ENCODE measurements at places on chromosomes 5 and 9.

DNA sequence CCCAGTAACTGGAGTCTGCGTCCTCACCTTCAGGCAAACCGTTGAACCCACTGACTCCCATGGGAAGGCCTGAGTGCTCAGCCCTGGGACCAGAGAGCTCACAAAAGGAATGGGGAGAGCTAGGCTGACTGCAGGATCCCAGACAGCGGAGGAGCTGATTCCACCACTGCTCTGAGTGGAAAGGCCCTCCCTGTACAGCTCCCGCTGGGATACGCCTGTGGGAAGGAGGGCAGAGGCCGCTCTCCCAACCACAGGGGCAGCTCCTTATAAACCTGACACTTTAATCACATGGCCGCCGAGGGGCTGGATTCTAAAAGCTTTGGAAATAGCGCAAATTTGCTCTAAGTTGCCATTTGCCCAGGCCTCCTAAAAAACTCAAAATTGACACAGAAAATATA is 37.1 kb downstream of the DBH start:
- no peak for DNase-seq

DNA sequence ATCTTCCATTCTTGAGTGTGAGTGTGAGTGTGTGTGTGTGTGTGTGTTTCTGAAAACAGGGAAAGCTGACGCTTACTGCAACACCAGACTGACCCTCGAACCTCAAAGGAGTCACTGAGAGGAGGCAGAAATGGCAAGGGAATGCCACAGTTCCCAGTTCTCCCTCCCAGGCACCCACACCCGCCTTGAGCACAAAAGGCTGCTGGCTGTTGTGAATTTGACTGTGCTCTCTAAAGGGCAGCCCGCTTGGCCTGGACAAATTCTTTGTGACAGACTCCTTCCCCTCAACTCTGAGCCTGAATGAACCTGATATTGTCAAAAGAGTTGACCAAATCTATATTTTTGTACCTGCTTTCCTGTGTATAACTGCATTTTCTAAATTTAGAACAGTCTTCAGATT is 245.7 kb upstream of the IRX2 start:
- no peak for DNase-seq

GRCh38 chr5:132489051-132489770 is 1.4 kb downstream of the IRF1 start:
- no peak for DNase-seq

GRCh38 chr5:6787941-6788340 is 74.7 kb downstream of the TENT4A start:
- no peak for DNase-seq

GRCh38 chr5:18984559-18985080 is 1003.4 kb downstream of the CDH18 start:
- no peak for DNase-seq

DNA sequence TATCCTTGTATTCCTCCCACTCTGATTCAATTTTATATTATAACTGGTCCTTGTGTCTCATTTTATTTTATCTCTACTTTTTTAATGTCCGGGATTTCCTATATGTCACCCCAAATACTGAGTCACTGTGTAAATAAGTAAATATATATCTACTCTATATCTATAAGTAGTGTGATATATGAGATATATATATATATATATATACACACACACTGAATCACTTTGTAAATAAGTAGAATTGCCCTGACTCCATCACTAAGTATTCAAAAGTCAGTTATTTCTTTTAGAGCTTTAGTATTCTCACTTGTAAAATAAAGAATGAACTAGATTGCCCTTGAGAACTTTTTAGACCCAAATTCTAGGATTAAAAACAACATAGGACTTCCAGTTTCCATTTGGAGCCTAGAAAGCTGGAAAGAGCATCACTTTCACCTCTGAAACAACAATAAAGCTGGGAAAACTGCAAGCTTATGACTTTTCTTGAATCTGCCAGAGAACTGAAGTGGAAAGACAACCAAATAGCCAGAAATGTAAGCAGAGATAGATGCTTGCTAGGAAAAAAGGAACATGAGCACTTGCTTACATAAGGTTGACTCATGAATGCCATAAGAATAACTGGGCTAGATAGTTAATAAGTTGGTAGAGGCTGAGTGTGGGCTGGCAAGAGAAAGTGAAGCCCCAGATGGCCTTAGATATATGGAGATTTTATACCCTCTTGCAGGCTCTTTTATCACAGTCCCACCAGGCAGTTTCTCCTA is 171.1 kb upstream of the TLX3 start:
- no peak for DNase-seq

DNA sequence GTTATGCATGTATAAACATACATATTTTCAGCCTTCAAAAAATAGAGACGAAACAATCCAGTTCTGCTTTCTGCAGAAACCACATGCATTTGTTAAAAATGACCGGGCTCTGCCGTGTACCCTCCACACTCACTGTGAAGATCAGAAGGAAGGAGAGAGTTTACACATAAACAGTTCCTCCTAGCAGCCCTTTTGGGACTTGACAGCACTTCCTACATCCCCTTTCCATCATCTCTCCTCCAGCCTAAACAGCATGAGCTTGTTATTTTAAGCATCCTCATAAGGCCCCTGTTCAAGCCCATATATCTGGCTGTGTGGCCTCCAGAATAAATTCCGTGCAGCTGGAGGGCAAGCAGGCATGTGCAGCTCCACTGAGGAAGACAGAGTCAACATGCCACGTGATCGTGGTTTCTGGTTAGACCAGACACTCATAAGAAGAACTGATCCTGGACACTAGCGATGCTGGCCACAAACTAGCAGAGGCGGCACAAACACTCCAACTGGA is 42.2 kb downstream of the NIPAL4 start:
- no peak for DNase-seq

- no peak for DNase-seq
Observed at GRCh38 chr5:74596927-74597326, 43.6 kb downstream of the ENC1 start.

DNA sequence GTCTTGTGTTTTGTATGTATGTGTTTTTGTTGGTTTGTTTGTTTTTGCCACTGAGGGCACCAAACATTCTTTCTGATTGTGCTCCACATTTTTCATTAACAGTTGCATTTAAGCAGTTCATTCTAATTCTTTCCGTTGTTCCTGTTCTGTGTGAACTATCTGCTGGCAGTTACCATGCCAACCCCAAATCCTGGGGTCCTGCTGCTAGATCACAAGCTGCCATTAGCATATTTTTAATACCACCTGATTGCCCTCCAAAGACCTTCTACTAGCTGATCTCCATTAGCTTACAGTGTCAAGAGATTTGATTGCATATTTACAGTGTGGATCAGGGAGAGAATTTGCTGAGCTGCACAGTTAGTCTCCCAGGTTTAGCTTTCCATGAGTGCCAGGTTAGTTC is 40.6 kb upstream of the STARD4 start:
- no peak for DNase-seq

DNA sequence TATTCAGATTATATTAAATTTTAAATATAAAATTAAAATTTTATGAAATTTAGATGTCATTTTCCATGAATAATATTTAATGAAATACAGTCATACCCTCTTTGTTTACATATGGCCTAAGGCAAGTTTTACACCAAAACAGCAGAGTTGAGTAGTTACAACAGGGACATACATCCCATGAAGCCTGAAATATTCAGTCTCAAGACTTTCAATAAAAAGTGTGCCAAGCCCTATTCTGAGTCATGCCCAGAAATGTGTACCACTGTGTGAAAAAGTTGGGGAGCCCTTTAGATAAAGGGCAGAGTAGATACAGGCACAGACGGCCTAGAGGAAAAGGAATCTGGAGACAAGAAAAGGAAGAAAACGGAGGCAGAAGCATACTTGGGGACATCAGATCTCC is 261.3 kb downstream of the SGCD start:
- DNase-seq, result no peak

DNA sequence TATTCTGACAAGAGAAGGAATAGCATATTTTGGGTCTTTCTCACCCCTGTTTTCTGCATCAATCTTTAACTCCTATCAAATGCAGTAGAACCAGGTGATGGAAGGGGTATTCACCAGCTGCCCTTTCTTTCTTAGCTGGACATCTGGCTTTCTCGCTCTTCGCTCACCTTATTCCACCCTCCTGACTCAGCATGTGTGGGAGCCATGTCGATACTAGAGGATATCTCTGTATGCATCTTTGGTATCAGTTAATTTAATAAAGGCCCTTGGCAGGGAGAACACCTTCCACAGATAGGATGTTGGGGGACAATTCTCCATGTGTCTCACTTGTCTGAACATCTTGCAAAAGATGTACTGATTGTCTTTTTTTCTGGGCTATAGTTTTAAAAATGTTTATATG is 71.5 kb downstream of the ZNF474 start:
- no peak for DNase-seq

DNA sequence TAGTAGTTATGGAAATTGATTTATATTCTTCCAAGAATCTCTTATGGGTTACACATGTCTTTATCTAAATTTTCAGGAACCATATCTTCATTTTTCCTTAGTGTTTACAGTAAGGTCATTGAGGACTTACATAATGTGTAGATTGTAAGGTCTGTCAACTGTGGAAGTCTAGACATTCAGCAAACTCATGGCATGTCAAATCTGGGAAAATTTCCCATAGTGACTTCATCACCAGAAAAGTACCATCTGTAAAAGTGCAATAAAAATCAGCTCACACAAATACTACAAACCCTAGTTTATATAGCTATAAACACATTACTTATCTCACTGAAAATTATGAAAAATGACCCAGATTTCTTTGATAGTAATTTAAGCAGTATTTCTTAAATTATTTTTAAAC is 419.4 kb downstream of the MTRR start:
- DNase-seq, result no peak

DNA sequence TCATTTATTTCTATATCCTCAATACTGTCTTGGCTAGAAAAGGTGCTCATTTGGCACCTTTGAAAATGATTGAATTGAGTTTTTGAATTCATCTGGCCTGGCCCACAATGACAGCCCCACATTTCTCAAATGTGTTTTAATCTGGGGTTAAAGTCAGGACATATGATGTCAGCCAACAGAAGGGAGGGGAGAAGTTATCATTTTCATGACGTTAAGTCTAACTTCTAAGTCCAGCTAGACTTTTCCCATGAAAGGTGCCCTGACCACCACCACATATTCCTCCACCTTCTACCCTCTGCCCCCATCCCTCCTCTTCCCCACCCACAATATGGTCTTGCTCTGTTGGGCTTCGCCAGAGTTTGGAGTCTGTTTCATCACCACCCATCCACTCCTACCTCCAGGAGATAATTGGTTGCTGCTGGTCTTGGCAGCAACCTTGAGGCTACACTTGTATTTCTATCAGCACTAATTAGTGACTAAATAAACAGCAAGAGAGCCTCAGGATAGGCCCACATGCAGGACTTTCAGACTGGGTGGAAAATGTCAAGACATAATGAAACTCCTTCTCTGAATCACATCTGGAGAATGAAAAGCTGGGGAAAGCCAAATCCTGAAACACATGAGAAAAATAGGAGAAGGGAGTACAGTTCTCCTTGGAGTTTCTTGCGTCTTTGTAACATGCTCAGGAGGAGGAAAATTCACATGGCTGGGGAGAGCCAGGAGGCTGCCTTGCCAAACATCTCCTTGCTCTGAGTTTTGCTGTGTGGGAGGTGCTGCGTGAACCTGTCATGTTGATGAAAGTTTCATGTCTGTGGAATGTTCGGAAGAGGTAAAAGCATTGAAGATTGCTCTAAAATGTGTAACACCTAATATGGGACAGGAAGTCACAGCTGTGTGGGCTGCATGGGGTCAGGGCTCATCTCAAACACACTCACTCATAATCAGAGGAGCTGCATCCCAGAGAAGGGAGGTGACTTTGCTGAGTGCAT is 544.7 kb upstream of the KLF4 start:
- no peak for DNase-seq

DNA sequence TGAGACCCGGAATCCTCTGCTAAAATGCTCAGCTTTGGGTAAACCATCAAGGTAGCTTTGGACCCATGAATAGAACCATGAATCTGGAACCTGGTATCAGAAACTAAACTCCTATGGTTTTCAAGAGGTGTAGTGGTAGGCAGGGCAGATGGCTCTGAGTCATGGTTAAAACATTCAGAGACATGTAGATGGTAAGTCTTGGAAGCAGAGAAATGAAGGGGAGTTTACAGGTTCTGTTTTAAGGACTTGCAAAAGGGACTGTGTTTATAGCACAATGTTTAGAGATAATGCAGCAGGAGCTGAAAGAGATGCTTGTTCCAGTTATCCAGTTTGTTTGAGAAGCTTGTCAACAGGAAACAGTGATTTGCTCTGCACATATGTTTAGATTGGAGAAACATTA is 36.0 kb upstream of the FBN2 start:
- no peak for DNase-seq

DNA sequence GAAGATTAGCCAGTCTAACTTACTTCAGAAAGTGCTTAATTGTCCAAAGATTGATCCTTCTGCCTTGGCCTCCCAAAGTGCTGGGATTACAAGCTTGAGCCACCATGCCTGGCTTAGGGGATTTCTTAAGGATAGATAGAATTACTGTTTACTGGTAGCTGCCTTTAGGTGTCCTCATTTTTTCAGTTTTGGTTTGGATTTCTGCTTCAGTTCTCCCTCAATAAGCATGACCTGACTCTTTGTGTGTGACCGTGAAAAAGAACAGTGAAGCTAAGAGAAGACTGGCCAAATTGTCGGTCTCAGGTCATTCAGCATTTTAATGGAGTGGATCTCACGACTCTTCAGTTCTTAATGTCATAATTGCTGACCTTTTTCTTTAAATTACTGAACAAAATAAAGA is 22.9 kb upstream of the CMYA5 start:
- no peak for DNase-seq

- no peak for DNase-seq
Observed at GRCh38 chr5:80977764-80978163, 17.6 kb downstream of the RASGRF2 start.

- DNase-seq, result no peak
Observed at GRCh38 chr5:18961234-18961633, 1026.8 kb downstream of the CDH18 start.

DNA sequence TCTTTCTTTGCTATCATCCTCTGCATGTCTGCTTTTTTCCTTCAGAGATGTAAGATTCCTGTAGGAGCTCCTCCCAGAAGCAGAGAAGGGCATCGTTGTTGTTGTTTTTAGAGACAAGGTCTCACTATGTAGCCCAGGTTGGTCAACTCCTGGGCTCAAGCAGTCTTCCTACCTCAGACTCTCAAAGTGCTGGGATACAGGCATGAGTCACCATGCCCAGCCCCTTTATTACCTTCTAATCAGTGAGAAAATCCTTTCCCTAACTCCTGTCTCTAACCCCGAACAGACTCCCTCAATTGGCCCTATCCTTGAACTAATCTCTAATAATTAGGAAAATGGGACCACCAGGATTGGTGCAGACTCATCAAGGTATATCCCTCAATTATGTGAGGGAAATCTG is 64.4 kb downstream of the GALNT10 start:
- no peak for DNase-seq

- DNase-seq, result no peak
Observed at GRCh38 chr5:110852053-110852452, 113.2 kb downstream of the SLC25A46 start.

DNA sequence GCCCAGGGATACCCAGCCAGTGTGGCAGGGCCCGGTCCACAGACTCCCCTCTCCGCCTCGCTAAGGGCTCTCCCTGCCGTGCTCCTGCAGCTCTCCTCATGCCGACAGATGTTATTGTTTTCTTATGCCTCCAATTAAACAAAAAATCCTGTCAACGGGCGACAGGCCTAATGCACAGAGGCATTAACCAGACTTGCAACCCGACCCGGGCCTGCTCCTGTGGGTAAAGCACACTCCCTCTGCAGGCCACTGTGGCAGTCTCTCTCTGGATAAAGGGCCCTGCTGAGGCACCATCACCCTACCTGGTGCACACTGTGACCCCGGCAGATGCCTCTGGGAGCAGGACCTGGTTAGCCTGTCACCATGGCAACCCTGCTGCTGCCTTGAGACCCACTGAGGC is 27.5 kb upstream of the HAND1 start:
- no peak for DNase-seq

All from HAP-1 (cell line).